ENCODE measurements at places on chromosomes 1 and 21. TPM values are rescaled to one million over a fixed set of nuclear protein-coding genes. Genes with fewer than 3 reads are reported as not detected.

The PDE9A gene
- 7.1 TPM for total RNA-seq

The SUSD4 gene
- total RNA-seq: 1.9 TPM

The ERG gene
- not detected for total RNA-seq

The TRAPPC10 gene
- total RNA-seq: 58.7 TPM

The RNF2 gene
- total RNA-seq: 23.6 TPM

The TMPRSS15 gene
- not detected for total RNA-seq

The FAM177B gene
- not detected for total RNA-seq

The PRDM2 gene
- 36.2 TPM for total RNA-seq

The MYBPH gene
- not detected for total RNA-seq

The CASQ1 gene
- not detected for total RNA-seq

The CELA3A gene
- not detected for total RNA-seq

The PLA2G2D gene
- not detected for total RNA-seq

The RPTN gene
- total RNA-seq: not detected

The HAPLN2 gene
- not detected for total RNA-seq

The CFHR3 gene
- not detected for total RNA-seq

The KCNJ15 gene
- total RNA-seq: 0.12 TPM

The SLC30A10 gene
- total RNA-seq: not detected
